Gastroesophageal sphincter (tissue), 4 donors: ENCODE measurements at places on chromosomes 11 and 22. TPM values are rescaled to one million over a fixed set of nuclear protein-coding genes. Genes with fewer than 3 reads are reported as not detected.

DNA sequence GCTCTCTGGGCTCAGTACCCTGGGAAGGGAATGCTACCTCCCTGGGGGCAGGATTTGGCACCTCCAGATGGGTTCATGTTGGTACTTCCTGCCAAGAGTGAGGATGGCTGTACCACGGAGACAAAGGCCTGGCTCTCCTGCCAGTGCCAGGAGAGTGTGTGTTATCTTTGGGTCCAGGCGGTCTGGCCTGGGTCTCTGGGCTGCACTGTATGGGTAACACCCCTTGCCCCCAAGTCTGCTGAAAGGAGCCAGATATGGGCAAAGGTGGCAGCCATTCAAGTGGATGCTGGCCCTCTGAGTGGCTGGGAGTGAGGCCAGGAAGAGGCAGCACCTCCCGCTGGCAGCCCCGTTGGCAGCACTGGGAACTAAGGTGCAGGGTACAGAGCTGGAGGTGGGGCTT lies 91.5 kb downstream of the NECTIN1 start:
- ATAC-seq, result no peak

- no peak for ATAC-seq
Observed at GRCh38 chr22:28095316-28096095, 176.4 kb upstream of the PITPNB start.

GRCh38 chr11:94641167-94641761 lies 74.1 kb downstream of the PIWIL4 start:
- ATAC-seq, result no peak

GRCh38 chr22:17974087-17974486 lies 50.3 kb downstream of the MICAL3 start:
- no peak for ATAC-seq

TST gene
- total RNA-seq, result 36.0 TPM

RPS13 gene
- 1,194 TPM for total RNA-seq
